ENCODE measurements at places on chromosomes 3 and 15.
A peak's percentile ranks its signal among the peaks of the same experiment; 100 is the strongest.

DNA sequence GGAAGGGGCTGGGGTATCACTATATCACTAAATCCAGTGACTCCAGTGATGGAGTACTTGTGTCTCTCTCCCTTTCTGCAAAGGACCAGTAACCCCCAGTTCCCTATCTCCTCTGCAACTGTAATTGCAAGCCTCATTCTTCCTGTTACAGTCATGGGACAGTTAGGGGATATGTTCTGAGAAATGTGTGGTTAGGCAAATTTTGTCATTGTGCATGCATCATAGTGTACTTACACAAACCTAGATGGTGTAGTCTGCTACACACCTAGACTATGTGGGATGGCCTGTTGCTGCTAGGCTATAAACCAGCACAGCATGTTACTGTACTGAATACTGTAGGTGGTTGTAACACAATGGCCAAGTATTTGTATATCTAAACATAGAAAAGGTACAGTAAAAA is 2.2 kb downstream of the VPS8 start:
- no peak for DNase-seq

DNA sequence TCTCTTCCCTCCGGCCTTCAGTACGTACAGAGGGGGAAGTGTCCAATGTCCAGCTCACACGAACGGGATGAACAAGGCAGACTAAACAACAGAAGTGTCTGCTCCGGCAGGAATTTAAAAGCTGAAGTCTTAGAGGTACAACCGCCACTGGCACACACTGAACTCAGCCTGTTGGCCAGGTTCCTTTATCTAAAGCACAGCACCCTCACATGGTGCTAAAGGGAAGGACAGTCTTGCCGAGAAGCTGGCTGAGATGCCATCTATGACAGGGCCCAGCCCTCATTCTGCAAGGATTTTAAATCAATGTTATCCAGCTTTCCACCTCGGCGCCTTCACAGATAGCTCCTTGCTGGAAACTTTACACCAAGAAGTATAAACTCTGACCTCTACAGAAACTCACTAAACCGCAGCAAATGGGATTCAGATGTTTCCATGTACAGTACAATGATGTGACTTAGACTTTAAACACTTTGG is 2.8 kb downstream of the ADAMTS17 start:
- peak; percentile 76 for DNase-seq

GRCh38 chr15:84570164-84570735 is 30.6 kb upstream of the ZSCAN2 start:
- DNase-seq = peak; percentile 89

- peak; percentile 85 for DNase-seq
Observed at GRCh38 chr15:69478259-69478781, 25.7 kb downstream of the RPLP1 start.

- DNase-seq = no peak
Observed at GRCh38 chr3:63325386-63325785, 47.3 kb downstream of the SYNPR start.

- no peak for DNase-seq
Observed at GRCh38 chr3:126547721-126548120, 11.0 kb downstream of the C3orf22 start.

DNA sequence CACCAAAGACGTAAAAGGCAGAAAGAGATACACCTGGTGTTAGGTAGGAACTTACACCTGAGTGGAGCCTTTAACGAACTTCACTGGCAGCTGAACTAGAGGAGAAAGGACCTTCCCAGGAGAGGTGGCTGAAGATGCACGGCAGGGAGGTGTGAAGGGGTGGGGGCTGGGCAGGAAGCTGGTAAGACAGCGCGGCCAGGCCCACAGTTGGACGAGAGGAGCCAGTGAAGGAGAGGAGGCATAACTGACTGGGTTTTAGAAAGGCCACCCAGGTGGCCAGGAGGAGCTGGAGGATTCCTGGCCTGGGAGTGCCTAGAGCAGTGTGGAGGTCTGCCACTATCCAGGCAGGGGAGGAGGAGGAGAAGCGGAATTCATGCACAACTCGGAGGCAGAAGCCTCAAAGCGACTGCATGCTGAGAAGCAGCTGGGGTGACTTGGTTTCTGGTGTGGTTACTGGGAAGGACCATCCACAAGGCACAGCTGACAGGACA is 51.9 kb downstream of the SLC41A3 start:
- no peak for DNase-seq

- DNase-seq = no peak
Observed at GRCh38 chr3:87359826-87360225, 83.4 kb upstream of the POU1F1 start.

DNA sequence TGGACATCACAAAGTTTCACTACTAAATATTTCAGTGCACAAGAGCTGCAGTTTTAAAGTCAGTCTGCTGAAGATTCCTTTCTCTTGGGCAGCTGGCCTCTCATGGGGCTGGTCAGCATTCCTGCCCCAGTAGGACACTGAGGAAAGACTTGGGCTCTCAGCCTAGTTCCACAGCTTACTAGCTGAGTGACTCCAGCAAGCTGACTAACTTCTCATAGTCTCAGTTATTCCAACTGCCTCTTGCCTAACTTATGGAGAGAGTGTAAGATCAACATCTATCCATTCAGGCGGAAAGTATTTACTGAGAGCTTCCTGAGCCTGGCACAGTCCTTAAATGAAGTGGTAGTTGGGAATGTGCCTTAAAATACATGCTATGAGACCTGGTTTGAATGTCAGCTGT is 27.0 kb downstream of the TM4SF4 start:
- DNase-seq = no peak

DNA sequence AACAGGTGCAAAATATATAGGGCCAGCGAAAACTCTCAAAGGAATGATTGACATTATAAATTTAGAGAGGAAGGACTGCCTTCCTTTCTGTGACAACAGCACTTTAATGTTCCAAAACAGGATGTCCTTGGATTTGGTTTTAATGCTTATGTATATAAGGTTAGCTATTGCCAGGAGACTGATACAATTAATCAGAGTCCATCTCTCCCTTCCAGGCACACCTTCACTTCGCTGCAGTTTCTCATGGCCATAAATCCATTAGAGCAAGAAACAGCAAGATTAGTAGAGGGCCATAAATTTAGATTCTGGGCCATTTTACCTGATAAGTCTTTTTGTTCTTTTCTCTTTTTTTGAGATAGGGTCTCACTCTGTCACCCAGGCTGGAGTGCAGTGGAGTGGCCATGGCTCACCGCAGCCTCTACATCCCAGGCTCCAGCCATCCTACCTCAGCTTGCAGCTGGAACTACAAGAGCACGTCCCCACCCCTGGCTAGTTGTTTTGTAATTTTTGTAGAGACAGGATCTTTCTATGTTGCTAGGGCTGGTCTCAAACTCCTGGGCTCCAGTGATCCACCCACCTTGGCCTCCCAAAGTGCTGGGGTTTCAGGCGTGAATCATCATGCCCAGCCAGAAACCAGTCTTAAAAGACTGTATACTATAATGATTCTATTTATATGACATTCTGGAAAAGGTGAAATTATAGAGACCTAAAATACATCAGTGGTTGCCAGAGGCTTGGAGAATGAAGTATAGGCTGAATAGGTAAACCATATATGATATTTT is 15.7 kb upstream of the TFRC start:
- DNase-seq = no peak

DNA sequence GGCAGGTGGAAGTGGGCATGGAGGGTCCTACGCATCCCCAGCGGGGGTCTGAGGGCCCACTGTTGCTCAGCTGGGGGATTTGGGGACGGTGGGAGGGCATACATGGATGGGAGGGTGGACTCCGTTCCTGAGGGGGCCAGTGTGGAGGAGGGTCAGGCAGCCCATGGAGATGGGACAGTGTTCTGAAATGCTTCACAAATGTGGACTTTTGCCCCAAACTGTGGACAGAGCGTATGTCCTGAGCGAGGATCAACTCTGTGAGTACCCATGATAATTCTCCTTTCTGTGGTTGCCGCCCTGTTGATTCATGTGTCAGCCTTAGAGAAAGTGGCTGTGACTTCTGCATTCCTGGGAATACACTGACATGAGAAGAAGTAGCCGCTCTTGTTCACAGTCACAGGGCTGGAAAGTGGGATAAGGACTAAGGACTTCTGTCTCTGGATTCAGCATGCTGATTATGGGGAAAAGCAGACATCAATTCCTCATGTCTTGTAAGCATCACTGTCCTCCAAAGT is 33.4 kb downstream of the SMAD3 start:
- DNase-seq = no peak

DNA sequence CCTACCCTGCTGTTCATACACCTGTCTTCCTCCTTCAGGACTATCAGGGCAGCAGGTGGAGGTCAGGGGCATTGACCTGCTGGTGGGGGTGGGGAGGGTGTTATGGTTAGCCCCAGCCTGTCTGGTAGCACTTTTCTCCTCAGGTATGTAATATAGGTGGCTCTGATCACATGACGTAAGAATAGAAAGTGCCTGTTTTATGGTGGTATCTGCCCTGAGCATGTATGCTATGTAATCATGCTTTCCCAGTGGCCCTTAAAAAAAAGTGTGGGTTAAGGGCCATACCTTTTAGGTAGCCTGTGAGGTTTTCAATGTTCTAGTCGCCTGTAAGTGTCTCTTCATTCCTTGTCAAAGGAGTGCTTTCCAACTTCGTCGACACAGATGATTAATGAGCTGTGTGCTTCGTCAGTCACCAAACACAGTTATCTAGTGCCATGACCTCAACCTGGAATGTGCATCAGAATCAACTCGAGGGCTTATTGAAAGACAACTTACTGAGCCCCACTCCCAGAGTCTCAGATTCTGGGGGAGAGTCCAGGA is 86.3 kb downstream of the KLHL25 start:
- no peak for DNase-seq
